ENCODE measurements at places on chromosomes 7 and 10.

DNA sequence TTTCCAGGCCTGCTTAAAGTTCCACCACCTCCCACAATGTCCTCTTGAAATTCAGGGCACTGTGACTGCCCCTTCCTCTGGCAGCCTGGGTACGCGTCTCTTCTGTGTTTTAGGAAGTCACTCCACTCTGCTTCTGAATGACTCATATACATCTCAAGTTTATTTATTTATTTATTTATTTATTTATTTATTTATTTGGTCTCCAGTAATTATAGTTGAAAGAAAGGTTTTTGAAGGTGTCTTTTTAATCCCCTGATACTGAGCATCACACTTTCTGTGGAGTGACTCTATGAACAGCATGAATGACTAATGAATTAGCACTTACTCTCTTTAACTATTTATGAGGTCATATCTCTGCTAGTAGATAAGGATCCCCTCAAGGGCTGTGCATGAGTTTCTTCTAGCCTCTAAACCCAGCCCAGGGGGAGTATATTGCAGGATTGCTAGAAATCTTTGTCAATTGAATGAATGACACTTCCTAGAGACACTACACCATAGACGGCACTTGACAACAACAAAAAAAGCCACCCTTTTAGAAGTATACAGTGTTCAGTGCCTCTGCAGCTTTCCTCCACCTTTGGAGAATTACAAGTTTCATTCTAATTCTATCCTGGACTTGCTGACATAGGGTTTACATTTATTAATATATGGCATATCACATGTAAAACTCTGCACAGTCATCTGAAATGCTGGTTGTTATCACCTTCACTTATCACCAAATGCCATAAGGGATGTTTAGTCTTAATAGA, 2.1 kb downstream of the MACC1 start:
- peaks cover 2% of the 10 kb centered on the region for H3K27me3 ChIP-seq
- DNase-seq = no peak
- peaks cover 26% of the 10 kb centered on the region for H3K4me1 ChIP-seq

GRCh38 chr7:94223375-94224084, 171.2 kb upstream of the COL1A2 start:
- no peak overlapping the region for H3K27ac ChIP-seq
- no peaks in the 10 kb centered on the region for H3K36me3 ChIP-seq
- no peak for DNase-seq
- no peak overlapping the region for H3K4me3 ChIP-seq

- no peaks in the 10 kb centered on the region for H3K36me3 ChIP-seq
- H3K27me3 ChIP-seq = peaks cover 16% of the 10 kb centered on the region
- no peak overlapping the region for H3K4me3 ChIP-seq
These were observed 59.5 kb upstream of the ELMO1 start for GRCh38 chr7:37508118-37508517.

DNA sequence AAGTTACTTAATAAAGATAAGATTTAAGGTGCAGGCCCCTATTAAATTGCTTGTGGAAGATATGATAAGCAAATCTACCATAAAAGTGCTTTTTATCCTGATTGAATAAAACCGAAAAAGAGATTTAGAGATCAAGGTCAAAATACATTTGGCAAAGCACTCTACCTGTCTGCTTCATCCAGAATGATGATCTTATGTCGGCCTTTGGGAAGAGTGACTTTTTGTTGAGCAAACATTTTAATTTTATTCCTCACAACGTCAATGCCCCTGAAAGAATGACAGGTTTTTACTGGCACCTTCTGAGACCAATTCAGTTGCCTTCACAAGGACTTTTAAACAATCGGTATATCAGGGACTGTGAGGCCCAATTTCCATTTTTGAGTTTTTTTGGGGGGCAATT, 7.7 kb downstream of the RFC2 start:
- no peak overlapping the region for H3K4me3 ChIP-seq
- H3K27me3 ChIP-seq = no peaks in the 10 kb centered on the region
- no peak overlapping the region for H3K27ac ChIP-seq
- DNase-seq = no peak
- H3K36me3 ChIP-seq = peaks cover 54% of the 10 kb centered on the region
- peaks cover 11% of the 10 kb centered on the region for H3K4me1 ChIP-seq

DNA sequence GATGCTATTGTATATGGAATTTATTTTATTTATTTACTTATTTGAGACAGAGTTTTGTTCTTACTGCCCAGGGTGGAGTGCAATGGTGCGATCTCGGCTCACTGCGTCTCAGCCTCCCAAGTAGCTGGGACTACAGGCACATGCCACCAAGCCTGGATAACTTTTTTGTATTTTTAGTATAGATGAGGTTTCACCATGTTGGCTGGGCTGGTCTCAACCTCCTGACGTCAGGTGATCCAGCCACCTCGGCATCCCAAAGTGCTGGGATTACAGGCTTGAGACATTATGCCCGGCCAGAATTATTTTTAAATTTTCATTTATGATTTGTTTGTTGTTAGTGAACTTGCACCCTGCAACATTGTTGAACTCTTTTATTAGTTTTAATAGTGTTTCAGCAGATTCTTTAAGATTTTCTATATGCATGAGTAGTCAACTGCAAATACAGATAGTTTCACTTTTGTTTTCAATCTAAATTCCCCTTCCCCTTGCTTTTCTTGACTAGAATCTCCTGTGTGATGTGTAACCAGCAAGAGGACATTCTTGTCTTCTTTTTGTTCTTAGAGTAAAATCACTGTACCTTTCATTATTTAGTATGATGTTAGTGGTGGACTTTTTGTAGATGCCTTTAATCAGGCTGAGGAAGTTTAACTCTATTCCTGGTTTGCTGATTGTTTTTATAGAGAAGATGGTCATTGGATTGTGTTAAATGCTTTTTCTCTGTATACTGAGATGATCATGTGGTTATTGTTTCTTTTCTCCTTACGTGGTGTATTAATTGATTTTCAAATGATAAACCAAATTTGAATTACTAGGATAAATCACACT, 27.8 kb downstream of the ZNF33A start:
- no peaks in the 10 kb centered on the region for H3K27me3 ChIP-seq
- peaks cover 77% of the 10 kb centered on the region for H3K36me3 ChIP-seq

DNA sequence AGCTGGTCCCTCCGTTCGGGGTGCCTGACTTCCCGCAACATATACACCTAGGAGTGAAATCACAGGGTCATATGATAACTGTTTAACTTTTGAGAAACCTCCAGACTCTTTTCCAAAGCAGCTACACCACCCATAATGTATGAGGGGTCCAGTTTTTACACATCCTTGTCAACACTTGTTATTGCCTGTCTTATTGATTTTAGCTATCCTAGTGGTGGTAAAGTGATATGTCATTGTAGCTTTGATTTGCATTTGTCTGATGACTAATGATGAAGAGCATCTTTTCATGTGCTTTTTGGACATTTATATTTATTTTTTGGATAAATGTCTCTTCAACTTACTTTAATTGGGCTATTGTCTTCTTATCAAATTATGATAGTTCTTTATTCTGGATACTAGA, 29.0 kb downstream of the SND1 start:
- H3K4me3 ChIP-seq = no peak overlapping the region
- H3K4me1 ChIP-seq = peaks cover 53% of the 10 kb centered on the region
- no peak for DNase-seq
- H3K27ac ChIP-seq = no peak overlapping the region
- peaks cover 65% of the 10 kb centered on the region for H3K36me3 ChIP-seq
- no peaks in the 10 kb centered on the region for H3K27me3 ChIP-seq

GRCh38 chr10:122296363-122297120, 25.4 kb downstream of the BTBD16 start:
- no peak overlapping the region for H3K27ac ChIP-seq
- H3K4me1 ChIP-seq = peaks cover 8% of the 10 kb centered on the region
- no peak for DNase-seq
- H3K36me3 ChIP-seq = peaks cover 2% of the 10 kb centered on the region

- no peaks in the 10 kb centered on the region for H3K36me3 ChIP-seq
- H3K4me3 ChIP-seq = peak overlapping the region; percentile 80
- no peak for DNase-seq
- H3K27me3 ChIP-seq = no peaks in the 10 kb centered on the region
- peaks cover 95% of the 10 kb centered on the region for H3K4me1 ChIP-seq
- H3K27ac ChIP-seq = peak overlapping the region; percentile 91
These were observed 128.9 kb downstream of the CELF2 start for GRCh38 chr10:11146402-11147171.

- no peak overlapping the region for H3K4me3 ChIP-seq
- DNase-seq = no peak
- H3K4me1 ChIP-seq = no peaks in the 10 kb centered on the region
These were observed 17.3 kb upstream of the NRBF2 start for GRCh38 chr10:63115732-63116383.

DNA sequence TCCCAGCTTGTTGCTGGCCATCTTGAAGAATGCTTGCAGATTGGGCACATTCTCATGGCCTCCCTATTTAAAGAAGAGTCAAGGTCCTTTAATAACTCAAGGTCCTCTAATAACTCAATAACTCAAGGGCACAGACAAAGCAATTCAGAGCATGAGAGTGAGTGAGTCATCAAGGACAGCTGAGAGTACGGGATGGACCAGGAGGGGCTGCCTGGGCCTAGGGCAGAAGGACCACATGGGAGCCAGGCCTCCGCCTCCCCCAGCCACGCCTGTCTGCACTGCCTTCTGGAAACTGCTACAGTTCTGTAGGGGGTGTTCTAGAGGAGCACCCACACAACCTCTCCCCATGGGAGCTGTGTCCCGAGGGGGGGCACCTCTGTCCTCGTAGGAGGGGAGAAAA, 48.9 kb downstream of the ZNF503 start:
- no peak for DNase-seq
- H3K27me3 ChIP-seq = peaks cover 2% of the 10 kb centered on the region
- H3K4me1 ChIP-seq = no peaks in the 10 kb centered on the region
- H3K36me3 ChIP-seq = no peaks in the 10 kb centered on the region
- H3K4me3 ChIP-seq = no peak overlapping the region

DNA sequence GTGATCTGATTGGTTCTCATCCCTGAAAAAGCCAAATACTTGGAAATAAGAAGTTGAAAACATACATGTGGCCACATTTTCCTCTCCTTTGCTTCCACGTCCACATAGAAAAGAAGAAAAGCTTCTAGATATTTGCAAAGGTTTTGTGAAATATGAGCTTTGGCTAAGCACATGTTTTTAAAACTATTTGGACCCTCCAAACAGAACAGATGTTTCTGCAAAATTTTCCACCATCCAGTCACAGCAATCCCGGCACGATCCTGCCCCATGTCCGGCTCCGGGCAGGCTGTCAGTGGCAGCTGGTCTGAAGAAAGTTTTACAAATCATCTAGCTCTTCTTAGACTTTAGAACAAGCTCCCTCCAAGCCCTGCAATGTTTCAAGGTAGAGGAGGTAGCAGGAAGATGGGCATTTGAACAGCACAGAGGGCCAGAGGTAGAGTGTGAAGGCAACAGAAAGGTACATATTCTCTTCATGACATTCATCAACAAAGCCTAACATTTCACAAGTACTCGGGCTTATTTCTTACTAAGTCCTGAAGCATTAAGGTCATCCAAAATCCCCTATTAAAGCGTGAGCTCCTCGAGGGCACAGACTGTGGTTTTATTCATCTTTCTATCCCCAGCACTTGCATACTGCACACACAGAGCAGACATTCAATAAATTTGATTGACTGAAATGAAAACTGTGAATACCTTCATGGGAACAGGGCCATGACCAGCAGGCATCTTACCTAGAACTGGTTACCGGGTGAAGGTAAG, 110.1 kb downstream of the JAZF1 start:
- no peak overlapping the region for H3K4me3 ChIP-seq
- no peak for DNase-seq
- no peaks in the 10 kb centered on the region for H3K27me3 ChIP-seq
- H3K27ac ChIP-seq = no peak overlapping the region
- peaks cover 6% of the 10 kb centered on the region for H3K4me1 ChIP-seq
- H3K36me3 ChIP-seq = no peaks in the 10 kb centered on the region

GRCh38 chr7:157870644-157871290, 534.0 kb downstream of the DNAJB6 start:
- no peak for DNase-seq
- no peak overlapping the region for H3K4me3 ChIP-seq
- H3K36me3 ChIP-seq = no peaks in the 10 kb centered on the region
- peaks cover 12% of the 10 kb centered on the region for H3K4me1 ChIP-seq
- H3K27me3 ChIP-seq = peaks cover 2% of the 10 kb centered on the region
- H3K27ac ChIP-seq = no peak overlapping the region

- H3K27ac ChIP-seq = peak overlapping the region; percentile 98
- no peaks in the 10 kb centered on the region for H3K27me3 ChIP-seq
- H3K4me1 ChIP-seq = peaks cover 37% of the 10 kb centered on the region
- H3K4me3 ChIP-seq = peak overlapping the region; percentile 94
- H3K36me3 ChIP-seq = peaks cover 29% of the 10 kb centered on the region
These were observed 477 bp upstream of the ZC3HAV1 start for GRCh38 chr7:139109983-139110411.

DNA sequence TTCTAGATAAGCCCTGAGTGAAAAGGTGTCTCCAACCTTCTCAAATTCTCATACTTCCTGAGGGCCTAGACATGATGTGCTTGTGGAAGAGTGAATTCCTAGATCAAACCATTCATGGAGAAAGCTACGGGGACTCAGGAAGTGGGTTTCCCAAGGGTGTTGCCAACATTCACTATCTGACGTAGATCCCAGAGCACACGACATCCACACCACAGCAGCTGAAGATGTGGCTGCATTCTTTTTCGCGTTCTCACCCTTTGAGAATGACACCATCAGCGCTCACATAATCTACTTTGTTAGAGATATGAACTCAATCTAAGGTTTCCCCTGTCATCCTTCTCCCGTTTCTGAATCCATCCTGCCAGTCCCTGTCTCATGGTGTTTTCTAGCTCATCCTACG, 290.8 kb downstream of the DNAJB6 start:
- no peak overlapping the region for H3K27ac ChIP-seq
- DNase-seq = no peak
- peaks cover 47% of the 10 kb centered on the region for H3K4me1 ChIP-seq
- peaks cover 11% of the 10 kb centered on the region for H3K27me3 ChIP-seq

DNA sequence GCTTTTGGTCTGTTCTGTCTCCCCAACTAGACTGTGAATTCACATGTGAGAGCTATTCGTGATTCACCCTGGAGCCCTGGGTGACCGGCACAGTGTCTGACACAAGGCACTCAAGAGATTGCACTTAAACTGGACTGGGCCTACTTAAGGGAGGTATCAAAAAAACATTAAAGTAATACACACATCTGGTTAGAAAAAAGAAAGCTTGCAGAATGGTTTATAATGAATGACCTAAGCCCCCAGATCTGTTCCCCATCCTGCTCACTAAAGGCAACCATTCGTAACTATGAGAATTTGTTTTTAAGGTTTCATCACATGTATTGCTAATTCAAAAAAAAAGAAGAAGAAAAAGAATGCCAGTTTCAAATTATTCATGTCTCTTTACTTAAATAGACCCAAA, 74.5 kb downstream of the DGKI start:
- peaks cover 10% of the 10 kb centered on the region for H3K4me1 ChIP-seq
- peaks cover 8% of the 10 kb centered on the region for H3K27me3 ChIP-seq
- H3K27ac ChIP-seq = no peak overlapping the region
- no peaks in the 10 kb centered on the region for H3K36me3 ChIP-seq
- DNase-seq = no peak

GRCh38 chr10:16001581-16001980, 141.3 kb upstream of the MINDY3 start:
- H3K27ac ChIP-seq = no peak overlapping the region
- H3K36me3 ChIP-seq = no peaks in the 10 kb centered on the region
- no peaks in the 10 kb centered on the region for H3K27me3 ChIP-seq
- H3K4me3 ChIP-seq = no peak overlapping the region

GRCh38 chr7:139232377-139232717, 1.3 kb downstream of the UBN2 start:
- no peak for DNase-seq
- peaks cover 40% of the 10 kb centered on the region for H3K4me1 ChIP-seq
- H3K36me3 ChIP-seq = peaks cover 7% of the 10 kb centered on the region
- peaks cover 5% of the 10 kb centered on the region for H3K27me3 ChIP-seq
- H3K4me3 ChIP-seq = peak overlapping the region; percentile 88

- DNase-seq = no peak
- no peaks in the 10 kb centered on the region for H3K4me1 ChIP-seq
- H3K4me3 ChIP-seq = no peak overlapping the region
- no peaks in the 10 kb centered on the region for H3K27me3 ChIP-seq
- peaks cover 47% of the 10 kb centered on the region for H3K36me3 ChIP-seq
These were observed 29.5 kb downstream of the NUDT5 start for GRCh38 chr10:12165999-12166775.

All from activated naive CD8-positive, alpha-beta T cell treated with anti-CD3 and anti-CD28 coated beads, Interleukin-2, amount 50 U/mL, for 24 hours (primary cell).